Endothelial cell (in vitro differentiated cells): ENCODE measurements at places on chromosomes 3 and 15.
A peak's percentile ranks its signal among the peaks of the same experiment; 100 is the strongest.

- peak; percentile 7 for DNase-seq
These were observed 17.0 kb upstream of the ANO10 start for GRCh38 chr3:43638594-43639447.

- no peak for DNase-seq
These were observed 44.4 kb downstream of the BTD start for GRCh38 chr3:15645740-15646501.

- DNase-seq: no peak
These were observed 4.3 kb downstream of the RIOX2 start for GRCh38 chr3:97967966-97968365.

DNA sequence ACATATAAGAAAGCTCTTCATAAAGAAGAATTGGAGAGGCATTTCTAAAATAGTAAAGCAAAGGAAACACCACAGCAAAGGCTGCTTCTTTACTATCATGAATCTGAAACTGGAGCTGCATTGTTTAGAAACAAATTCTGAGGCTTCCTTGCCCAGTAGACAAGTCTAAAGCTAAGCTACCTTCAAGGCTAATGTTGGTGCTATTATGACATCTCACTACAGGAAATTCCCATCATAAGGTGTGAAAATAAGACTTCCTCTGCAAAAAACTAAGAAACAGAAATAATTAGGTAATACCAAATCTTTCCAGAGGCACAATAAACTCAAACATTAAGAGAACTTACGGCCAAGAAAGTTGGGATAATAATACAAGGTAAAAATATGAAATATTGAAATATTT, 89.9 kb upstream of the P3H2 start:
- no peak for DNase-seq

GRCh38 chr3:32226875-32227500, 11.5 kb upstream of the CMTM8 start:
- no peak for DNase-seq
